ENCODE measurements at places on chromosomes 5 and 9.

DNA sequence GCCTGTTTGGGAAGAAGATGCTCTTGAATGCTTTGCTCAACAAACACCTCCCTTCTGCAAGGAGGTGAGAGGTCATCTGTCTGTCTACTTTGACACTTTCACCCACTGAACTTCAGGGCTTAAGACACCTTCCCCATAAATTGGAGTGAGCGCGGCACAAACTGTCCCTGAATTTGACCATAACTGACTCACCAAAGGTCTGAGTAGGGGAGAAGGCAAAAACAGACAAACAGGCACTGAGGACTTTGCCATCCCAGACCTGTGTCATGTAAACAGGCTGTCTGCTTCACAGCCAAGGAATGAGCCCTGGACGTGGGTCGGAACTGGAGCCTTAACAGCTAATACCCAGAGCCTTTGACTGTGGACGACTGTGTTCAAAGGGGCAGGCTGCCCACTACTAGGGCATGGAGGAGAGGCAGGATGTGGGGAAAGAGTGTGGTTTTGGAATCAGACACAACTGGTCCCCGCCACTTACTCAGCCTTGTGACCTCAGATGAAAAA is 320.9 kb upstream of the KLF4 start:
- no peaks in the 10 kb centered on the region for H3K36me3 ChIP-seq
- no peaks in the 10 kb centered on the region for H3K27me3 ChIP-seq
- H3K4me1 ChIP-seq = no peaks in the 10 kb centered on the region
- H3K4me3 ChIP-seq = no peak overlapping the region

- H3K4me1 ChIP-seq = no peaks in the 10 kb centered on the region
- no peak for DNase-seq
- H3K27me3 ChIP-seq = no peaks in the 10 kb centered on the region
- no peak overlapping the region for H3K4me3 ChIP-seq
- H3K27ac ChIP-seq = no peak overlapping the region
- no peaks in the 10 kb centered on the region for H3K36me3 ChIP-seq
Observed at GRCh38 chr9:119003201-119003611, 366.0 kb downstream of the BRINP1 start.

GRCh38 chr5:5139336-5139776 is 774 bp upstream of the ADAMTS16 start:
- peaks cover 26% of the 10 kb centered on the region for H3K27me3 ChIP-seq
- H3K4me3 ChIP-seq = peak overlapping the region; percentile 52
- peaks cover 9% of the 10 kb centered on the region for H3K4me1 ChIP-seq
- no peaks in the 10 kb centered on the region for H3K36me3 ChIP-seq

GRCh38 chr5:149794041-149794440 is 63.9 kb downstream of the PPARGC1B start:
- H3K36me3 ChIP-seq = no peaks in the 10 kb centered on the region
- H3K4me3 ChIP-seq = no peak overlapping the region
- no peak overlapping the region for H3K27ac ChIP-seq
- peaks cover 3% of the 10 kb centered on the region for H3K4me1 ChIP-seq

DNA sequence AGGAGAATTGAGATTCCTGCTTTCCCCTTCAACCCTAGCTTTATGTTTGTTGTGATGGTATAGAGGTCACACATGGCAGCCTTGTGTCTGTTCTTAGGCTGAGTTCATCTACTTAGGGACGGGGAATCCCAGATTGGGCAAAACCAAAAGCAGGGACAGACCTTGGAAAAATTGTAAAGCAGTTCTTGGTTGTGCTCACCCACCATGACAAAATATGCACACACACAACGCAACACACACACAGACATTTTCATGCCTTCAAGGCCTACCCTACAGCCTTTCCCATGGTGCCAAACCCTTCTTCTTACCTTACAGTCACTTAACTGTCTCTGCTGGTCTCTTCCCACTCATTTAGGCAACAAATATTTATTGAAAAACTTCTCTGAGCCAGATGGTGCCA is 14.8 kb downstream of the PCDHGC5 start:
- H3K27me3 ChIP-seq = no peaks in the 10 kb centered on the region
- no peak overlapping the region for H3K4me3 ChIP-seq
- no peaks in the 10 kb centered on the region for H3K36me3 ChIP-seq
- no peak for DNase-seq
- no peak overlapping the region for H3K27ac ChIP-seq
- H3K4me1 ChIP-seq = peaks cover 21% of the 10 kb centered on the region

- H3K27ac ChIP-seq = no peak overlapping the region
- H3K4me1 ChIP-seq = no peaks in the 10 kb centered on the region
- no peaks in the 10 kb centered on the region for H3K27me3 ChIP-seq
- H3K4me3 ChIP-seq = no peak overlapping the region
- H3K36me3 ChIP-seq = no peaks in the 10 kb centered on the region
Observed at GRCh38 chr9:122781671-122782070, 7.1 kb upstream of the OR5C1 start.

GRCh38 chr5:41009232-41009631 is 61.9 kb downstream of the MROH2B start:
- no peak overlapping the region for H3K27ac ChIP-seq
- no peak overlapping the region for H3K4me3 ChIP-seq
- no peaks in the 10 kb centered on the region for H3K27me3 ChIP-seq
- no peak for DNase-seq
- no peaks in the 10 kb centered on the region for H3K36me3 ChIP-seq

DNA sequence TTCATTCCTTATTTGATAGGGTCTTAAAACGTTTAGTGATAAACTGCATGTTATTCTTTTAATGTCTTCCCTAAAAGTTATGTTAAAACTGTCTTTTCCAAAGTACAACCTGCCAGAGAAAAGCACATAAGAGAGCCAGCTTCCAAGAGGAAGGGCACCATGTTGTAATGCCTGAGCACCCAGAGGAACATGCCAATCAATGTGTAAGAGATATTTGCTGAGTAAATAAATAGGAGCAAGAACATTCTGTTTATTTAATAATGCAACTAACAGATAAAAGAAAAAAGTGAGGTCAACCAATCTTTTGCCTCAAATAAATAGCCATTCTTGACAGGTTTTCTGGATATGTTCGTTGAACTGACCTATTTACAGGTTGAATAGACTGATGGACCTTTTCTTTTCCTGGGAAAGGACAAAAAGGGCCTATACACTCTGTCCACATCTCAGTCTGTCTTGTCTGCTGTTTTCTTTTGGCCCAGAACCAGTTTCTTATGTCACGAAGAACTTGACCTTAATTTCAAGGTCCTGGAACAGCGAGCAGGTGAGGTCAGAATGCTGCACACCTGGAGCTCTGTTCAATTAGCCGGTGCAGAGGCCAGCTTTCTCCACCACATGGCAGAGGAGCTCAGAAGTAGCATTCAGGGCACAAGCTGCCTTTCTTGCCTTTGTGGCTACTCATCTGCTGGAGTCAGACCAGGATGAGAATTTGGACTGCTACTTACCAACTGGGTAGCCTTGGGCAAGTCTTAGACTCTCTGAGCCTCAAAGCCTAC is 77.7 kb downstream of the PLCXD3 start:
- H3K27me3 ChIP-seq = no peaks in the 10 kb centered on the region
- no peak overlapping the region for H3K27ac ChIP-seq
- H3K4me1 ChIP-seq = no peaks in the 10 kb centered on the region
- DNase-seq = no peak
- H3K36me3 ChIP-seq = no peaks in the 10 kb centered on the region

- H3K27ac ChIP-seq = peak overlapping the region; percentile 84
- H3K4me1 ChIP-seq = peaks cover 22% of the 10 kb centered on the region
- H3K4me3 ChIP-seq = no peak overlapping the region
- H3K27me3 ChIP-seq = no peaks in the 10 kb centered on the region
- DNase-seq = peak; percentile 68
- no peaks in the 10 kb centered on the region for H3K36me3 ChIP-seq
Observed at GRCh38 chr9:113504725-113505590, 41.4 kb downstream of the RGS3 start.

DNA sequence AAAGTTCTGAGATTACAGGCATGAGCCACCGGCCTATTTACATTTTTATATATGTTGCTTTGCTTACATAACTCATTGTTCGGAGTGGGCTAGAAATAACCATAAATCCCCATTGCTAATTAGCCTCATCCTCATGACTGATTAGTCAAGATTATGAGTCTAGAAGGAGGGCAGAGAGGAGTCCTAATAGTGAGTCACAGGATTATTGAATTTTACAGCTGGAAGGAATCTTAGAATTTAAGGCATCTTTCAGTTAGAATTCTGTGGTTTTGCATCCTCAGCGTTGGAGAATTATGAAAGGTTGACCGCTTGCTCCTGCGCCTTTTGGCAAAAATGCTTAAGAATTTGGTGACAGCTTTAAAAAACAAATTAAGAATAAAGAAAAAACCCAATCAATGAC is 2.6 kb upstream of the PBX3 start:
- no peaks in the 10 kb centered on the region for H3K4me1 ChIP-seq
- H3K4me3 ChIP-seq = no peak overlapping the region

DNA sequence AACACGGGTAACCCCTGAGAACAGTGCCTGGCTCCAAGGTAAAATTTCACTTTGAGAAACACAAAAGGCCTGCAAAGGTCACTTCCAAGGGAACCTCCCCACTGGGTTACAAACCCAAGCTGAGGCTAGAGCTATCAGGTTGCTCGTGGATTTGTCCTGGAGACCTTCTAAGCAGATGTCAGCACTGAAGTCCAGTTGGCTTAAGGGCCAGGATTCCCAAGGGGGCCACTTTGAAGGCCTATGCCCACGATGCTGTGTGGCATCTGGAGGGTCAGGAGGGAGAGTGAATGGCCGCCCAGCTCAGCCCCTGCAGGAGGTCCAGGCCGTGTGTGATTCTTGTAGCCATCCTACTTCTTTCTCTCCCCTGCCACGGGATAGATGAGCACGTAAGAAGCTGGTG is 100.2 kb upstream of the FSTL4 start:
- no peak for DNase-seq
- H3K4me1 ChIP-seq = peaks cover 3% of the 10 kb centered on the region
- no peak overlapping the region for H3K27ac ChIP-seq
- H3K27me3 ChIP-seq = no peaks in the 10 kb centered on the region

DNA sequence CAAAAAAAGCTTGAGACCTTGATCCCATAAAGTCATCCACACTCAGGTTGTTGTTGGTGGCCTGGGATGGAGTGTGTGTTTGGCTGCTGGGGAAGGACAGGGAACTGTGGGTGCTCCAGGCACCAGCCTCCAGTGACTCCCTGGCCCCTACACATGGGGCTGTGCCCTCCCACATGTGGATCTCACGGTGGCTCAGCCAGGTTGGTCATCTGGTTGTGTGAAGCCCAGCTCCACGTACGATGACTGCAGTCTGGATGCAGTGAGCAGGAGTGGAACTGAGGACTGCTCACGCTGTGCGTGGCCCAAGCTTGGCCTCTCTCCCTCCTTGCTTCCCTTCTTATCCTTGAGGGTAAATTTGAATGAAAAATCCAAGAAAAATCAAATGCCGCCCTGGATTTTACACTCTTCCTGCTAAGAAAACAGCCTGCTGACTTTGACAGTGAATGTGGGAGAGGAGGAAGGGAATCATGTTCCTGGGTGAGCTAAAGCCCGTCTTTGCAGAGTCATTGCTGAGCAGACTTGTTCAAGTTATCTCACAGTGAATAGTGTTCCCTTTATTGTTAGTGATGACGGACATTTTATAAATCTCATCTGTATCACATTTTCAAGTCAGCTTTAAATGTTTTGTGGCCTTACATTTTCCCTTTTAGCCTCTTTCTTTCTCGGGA is 65.1 kb upstream of the CACNA1B start:
- DNase-seq = no peak
- H3K4me1 ChIP-seq = no peaks in the 10 kb centered on the region
- H3K27me3 ChIP-seq = no peaks in the 10 kb centered on the region
- H3K27ac ChIP-seq = no peak overlapping the region
- no peak overlapping the region for H3K4me3 ChIP-seq
- no peaks in the 10 kb centered on the region for H3K36me3 ChIP-seq

GRCh38 chr9:21056931-21057330 is 20.8 kb downstream of the IFNB1 start:
- no peak overlapping the region for H3K27ac ChIP-seq
- H3K36me3 ChIP-seq = no peaks in the 10 kb centered on the region
- no peak for DNase-seq
- no peak overlapping the region for H3K4me3 ChIP-seq
- H3K4me1 ChIP-seq = no peaks in the 10 kb centered on the region
- H3K27me3 ChIP-seq = no peaks in the 10 kb centered on the region

- no peak for DNase-seq
- H3K27me3 ChIP-seq = no peaks in the 10 kb centered on the region
- H3K4me3 ChIP-seq = no peak overlapping the region
- no peaks in the 10 kb centered on the region for H3K36me3 ChIP-seq
- peaks cover 18% of the 10 kb centered on the region for H3K4me1 ChIP-seq
Observed at GRCh38 chr9:37295796-37296195, 126.7 kb upstream of the GRHPR start.

- H3K4me1 ChIP-seq = no peaks in the 10 kb centered on the region
- H3K27ac ChIP-seq = no peak overlapping the region
- no peak overlapping the region for H3K4me3 ChIP-seq
- DNase-seq = peak; percentile 92
Observed at GRCh38 chr5:188488-189481, 2.5 kb upstream of the LRRC14B start.

GRCh38 chr5:32308946-32309345 is 3.8 kb downstream of the MTMR12 start:
- DNase-seq = no peak
- H3K4me1 ChIP-seq = peaks cover 10% of the 10 kb centered on the region
- H3K36me3 ChIP-seq = no peaks in the 10 kb centered on the region
- no peak overlapping the region for H3K27ac ChIP-seq
- no peak overlapping the region for H3K4me3 ChIP-seq

DNA sequence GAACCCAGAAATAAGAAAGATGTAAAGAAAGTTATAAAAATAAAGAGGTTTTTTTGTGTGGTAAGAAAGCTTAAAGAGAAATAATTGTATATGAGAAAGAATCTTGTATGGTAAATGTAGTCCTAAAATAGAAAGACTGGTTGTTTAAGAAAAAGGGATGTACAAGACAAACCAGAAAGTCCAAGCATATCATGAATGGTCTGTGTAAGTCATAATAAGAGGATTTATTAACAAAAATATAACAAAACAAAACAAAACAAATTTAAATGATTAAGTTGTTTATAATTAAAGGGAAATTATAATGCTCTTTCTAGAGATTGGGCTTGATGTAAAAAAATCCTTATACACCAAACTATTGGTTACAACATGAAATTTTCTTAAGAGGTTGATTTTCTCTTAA is 590.4 kb upstream of the PTGER4 start:
- no peaks in the 10 kb centered on the region for H3K27me3 ChIP-seq
- H3K36me3 ChIP-seq = no peaks in the 10 kb centered on the region
- no peaks in the 10 kb centered on the region for H3K4me1 ChIP-seq
- H3K27ac ChIP-seq = no peak overlapping the region

GRCh38 chr5:75716715-75717081 is 539 bp downstream of the POC5 start:
- H3K4me1 ChIP-seq = peaks cover 8% of the 10 kb centered on the region
- H3K27ac ChIP-seq = peak overlapping the region; percentile 84
- H3K36me3 ChIP-seq = no peaks in the 10 kb centered on the region
- peak overlapping the region; percentile 57 for H3K4me3 ChIP-seq
- no peak for DNase-seq

DNA sequence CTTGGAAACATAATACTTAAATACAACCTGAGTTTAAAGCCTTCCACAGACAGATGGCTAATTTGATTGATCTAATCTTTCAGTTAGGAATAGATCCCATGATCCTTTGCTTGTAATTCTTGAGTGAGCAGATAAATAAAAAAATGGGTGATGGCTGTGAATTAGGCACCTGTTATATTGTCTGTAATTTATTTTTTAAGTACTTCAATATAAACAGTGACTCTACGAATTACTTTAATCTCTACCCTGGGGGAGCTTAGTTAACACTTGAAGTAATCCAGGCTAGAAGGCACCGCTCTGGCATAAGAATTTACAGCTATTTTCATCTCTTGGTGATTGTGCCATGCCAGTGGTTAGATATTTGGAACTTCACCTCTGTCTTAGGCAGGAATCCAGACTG is 9.0 kb downstream of the EGFLAM start:
- H3K36me3 ChIP-seq = no peaks in the 10 kb centered on the region
- no peaks in the 10 kb centered on the region for H3K4me1 ChIP-seq
- peaks cover 2% of the 10 kb centered on the region for H3K27me3 ChIP-seq
- DNase-seq = no peak
- no peak overlapping the region for H3K4me3 ChIP-seq
- H3K27ac ChIP-seq = no peak overlapping the region
